GM20000 (cell line): ENCODE measurements at places on chromosomes 13 and 19.

DNA sequence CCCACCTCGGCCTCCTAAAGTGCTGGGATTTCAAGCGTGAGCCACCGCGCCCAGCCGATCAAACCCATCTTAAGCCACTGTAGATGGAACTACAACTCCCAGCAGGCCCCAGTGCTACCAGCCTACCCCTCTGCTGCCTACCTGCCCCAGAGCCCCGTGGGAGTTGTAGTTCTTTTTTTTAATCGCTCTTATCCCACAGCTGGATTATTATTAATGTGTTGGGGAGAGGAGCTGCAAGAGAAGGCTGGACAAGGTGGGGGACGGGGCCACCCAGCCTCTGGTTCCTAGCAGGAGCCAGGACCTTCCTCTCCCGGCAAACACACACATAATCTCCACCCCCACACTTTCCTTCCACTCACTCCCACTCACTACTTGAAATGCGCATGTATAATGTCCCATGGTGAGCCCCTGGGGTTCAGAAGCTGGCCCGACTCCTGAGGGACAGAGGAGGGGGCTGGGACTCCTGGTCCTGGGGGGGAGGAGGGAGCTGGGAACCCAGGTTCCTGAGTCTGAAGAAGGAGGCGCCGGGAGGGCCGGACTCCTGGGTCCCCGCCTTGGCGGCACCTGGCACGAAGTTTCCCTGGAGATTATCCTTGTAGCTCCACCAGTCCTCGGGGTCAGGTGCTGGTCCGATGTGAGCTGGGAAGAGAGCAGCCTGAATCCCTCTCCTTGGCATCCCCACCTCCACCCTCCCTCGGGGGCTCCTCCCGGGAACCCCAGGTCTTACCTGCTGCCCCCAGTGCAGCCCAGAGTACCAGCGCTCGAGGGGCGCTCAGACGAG is 958 bp downstream of the CA11 start:
- DNase-seq = peak; percentile 79

- no peak for DNase-seq
Measured at GRCh38 chr19:15675560-15675959, 2.7 kb downstream of the CYP4F12 start.

- no peak for DNase-seq
Measured at GRCh38 chr13:110912651-110913051, 2.2 kb downstream of the ANKRD10 start.

DNA sequence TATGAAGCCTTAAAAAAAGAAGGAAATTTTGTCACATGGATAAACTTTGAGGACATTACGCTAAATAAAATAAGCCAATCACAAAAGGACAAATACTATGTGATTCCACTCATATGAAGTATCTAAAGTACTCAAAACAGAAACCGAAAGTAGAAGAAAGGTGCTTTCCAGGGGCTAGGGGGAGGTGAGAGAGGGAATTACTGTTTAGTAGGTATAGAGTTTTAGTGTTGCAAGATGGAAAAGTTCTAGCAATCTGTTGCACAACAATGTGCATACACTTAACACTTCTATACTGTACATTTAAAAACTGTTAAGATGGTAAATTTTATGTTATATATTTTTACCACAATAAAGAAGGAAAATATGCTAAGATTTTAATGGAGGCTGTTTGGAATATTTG is 83.0 kb downstream of the POLR1D start:
- DNase-seq = no peak

DNA sequence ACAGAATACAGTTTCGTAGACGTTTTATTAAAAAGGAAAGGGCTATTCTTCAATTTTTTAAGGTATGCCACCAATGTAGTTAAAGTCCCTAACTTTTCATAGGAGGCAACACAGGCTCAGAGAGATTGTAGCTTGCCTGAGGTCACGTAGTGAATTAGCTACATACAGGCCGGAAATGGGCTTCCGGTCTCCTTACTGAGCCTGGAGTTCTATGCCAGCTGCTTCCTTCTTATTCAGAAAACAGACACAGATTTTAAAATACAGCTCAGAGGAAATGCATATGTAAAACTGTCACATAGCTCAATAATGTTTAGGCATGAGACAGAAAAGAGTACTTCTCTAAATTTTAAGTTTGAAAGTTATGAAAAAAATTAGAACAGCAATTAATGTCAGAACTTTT is 85.4 kb upstream of the TUBA3C start:
- no peak for DNase-seq

DNA sequence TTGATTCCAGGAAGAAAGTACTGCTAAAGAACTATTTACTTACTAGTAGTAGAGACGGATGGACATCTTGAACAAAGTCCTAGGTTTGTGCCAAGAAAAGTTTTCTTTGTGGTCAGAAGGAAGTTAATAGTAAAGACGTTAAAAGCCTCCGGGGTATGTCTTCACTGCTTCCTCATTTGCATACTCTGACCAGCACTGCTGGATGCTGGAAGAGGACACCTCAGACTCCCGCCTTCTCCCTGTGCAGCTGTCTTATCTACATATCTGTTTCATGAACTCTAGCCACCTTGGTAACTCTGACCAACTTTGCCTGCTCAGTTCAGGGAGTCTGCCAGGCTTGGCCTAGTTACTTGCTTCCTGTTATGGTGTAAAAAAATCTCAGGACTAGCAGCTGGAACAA is 1109.1 kb upstream of the MIR17HG start:
- DNase-seq = no peak
